ENCODE measurements at places on chromosomes 12 and 14.

DNA sequence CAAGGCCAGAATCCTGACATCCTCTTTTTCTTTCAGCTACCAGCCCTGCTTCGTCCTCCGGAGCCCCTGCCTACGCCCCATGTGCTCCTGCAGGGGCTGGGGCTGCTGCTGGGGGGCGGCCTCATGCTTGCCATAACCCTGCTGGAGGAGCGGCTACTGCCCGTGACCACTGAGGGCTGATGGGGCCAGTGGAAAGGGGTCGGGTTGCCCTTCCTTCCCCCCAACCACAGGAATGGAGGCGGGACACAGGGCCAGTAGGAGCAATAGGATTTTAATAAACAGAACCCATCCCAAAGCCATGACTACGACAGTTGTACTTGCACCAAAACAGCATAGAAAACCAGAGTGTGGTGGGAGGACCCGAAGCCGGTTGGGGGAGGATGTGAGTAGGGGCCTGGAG lies 7.7 kb downstream of the SLC39A5 start:
- DNase-seq: no peak

DNA sequence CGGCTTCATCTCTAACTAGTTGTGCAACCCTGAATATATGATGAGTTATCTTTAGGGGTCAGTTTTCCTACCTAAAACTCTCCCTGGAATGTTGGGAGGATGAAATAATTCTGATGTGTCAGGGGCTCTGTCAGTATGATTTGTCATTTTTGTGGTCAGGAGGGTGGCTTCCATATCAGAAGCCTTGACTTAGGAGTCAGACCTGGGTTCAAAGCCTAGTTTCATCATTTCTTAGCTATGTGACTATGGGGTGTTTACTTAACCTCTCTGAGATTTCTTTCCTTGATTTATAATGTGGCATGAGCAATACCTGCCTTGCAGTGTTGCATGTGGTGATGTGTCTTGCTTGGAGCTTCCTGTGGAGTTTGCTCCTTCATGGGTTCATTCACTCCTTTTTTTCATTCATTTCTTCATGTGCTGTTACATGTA lies 146.8 kb downstream of the CHST11 start:
- DNase-seq: no peak

DNA sequence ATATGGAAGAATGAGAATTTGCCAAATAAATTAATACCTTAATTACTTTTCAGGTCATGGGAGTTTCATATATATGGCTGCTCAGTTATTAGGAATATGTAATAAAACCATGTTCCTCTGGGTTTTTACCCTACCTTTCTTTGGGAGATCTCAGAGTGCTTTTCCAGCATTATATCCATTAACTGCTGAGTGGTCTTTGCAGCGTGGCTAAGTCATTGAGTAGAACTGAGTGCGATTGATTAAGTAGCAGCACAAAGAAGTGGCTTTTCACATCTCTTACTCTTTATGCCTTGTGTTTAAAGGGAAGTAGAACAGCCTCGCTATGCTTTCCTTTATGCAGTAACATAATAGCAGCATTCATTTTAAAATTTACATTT lies 340.1 kb downstream of the SNAPC1 start:
- DNase-seq: no peak

GRCh38 chr14:91830777-91831176 lies 36.6 kb downstream of the TC2N start:
- DNase-seq: peak; percentile 69

- no peak for DNase-seq
Observed at GRCh38 chr12:116818341-116818856, 62.8 kb downstream of the HRK start.

DNA sequence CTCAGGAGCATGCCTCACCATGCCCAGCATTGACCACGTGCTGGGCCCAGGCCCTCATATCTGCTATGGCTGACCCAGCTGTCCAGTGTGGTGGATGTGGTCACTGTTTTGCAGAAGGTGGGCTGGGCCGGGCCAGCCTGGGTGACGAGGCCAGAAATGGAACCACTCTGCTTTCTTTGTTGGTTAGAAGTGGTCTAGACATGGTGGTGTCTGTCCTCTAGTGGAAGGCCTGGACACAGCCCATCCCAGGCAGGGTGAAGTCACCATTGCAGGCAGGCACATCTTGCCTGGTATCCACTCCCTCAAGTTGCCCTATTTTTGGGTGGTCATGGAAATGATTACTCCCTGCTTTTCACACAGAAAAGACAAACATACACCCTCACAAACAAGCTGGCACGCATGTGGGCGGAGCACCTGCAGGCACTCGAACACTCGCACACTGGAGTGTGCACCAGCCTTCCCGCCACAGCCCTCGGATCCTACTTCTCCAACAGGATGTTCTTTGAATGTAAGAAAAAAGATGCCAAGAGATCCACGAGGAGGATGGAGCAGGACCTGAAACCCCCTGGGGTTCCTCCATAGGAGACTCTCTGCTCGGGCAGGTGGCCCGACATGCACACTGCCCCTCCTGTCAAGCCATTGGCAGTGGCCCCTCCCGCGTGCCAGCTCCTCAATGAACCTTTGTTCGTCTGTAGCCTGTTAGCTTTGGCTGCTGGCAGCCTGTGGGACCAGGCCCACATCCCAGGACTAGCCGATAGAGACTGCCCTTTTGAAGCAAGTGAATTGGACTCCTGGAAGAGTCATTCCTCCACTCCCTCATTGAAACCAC lies 38.4 kb downstream of the MLXIP start:
- no peak for DNase-seq

- DNase-seq: peak; percentile 64
Observed at GRCh38 chr12:6430124-6430989, 14.4 kb upstream of the CD27 start.

GRCh38 chr14:31543969-31544799 lies 17.0 kb upstream of the NUBPL start:
- no peak for DNase-seq

DNA sequence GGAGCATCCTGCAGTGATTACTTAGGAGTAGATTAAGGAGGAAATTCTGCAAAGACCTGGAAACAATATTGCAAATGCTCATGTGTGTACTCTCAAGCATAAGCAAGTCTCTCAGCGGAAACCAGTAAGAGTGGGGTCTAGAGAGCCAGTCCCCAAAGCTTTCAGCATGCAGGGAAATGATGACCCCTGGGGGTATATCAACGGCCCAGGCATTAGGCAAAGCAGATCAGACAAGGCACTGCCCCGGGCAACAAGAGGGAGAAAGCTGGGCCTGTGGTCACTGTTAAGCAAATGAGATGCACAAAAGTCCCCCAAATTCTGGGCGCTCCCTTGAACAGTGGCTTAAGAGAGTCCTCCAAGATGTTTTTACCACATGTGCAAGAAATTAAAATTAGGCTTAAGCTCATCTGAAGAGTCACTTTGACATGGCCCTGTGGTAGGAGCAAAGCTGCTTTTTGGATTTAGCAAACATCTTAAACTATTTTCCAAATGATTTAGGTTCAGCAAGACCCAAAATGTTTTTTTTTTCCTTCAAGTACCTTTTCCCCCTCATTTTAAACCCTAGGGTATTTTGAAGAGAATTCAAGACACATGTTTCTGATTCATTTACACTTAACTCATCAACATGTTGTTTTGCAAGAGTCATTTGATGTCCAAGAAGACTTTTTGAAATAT lies 457.1 kb upstream of the TBX3 start:
- no peak for DNase-seq

DNA sequence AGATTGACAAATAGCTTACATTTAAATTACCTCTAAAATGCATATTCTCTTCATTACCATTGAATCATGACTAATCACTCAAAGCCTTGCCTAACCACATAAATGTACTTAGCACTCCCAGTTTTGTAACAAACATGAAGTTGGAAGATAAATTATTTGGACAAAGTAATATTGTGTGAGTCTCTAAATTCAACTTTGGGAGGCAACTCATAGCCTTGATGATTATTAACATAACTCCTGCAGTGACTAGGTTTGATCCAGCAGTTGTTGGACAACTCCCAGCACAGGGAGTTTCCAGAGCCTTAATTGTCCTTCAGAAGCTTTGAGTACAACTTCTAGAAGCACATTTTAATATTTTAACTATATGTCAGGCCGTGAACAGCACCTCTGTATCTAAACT lies 153.4 kb upstream of the PDZRN4 start:
- DNase-seq: no peak

DNA sequence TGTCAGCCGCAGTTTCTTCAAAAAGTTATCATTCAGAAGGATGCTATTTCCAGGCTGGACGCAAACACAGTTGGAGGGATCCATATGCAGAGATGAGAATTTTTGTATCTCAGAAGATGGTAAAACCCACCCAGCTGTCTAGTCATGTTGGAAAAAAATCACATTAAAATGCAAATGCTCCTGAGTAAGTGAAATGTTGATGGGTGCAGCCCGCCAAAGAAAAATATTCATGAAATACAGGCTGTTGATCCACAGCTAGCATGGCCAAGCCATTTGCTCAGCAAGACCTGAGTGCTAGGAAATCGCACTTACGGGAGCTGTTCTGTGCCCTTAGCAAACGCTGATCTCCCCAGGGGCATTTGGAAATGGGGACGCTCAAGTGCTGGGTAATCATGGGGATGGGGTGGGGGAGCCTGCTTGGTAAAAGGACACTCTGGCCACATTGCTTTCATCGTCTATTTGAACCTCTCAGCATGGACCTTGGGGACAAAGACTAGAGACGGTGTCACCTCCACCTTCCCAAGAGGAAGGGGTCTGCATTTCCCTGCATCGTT lies 25.7 kb downstream of the TUNAR start:
- no peak for DNase-seq

DNA sequence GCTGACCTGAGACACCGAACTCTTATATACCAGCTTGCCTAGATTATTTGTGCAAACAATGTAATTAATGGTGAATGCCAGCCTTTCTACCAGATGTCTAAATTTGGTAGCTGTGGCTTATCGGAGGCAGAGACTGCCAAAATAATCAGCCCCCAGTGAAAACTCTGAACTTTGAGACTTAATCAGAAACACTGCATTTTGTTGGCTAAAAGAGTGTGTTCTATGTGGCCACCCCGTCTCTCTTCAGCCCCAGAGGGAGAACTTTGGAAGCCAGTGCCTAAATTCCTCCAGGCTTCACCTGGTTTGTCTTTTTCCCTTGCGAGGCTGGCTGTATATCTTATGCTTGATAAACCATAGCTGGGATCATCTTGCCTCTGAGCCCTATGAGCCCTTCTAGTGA lies 90.1 kb downstream of the LMNTD1 start:
- DNase-seq: no peak

GRCh38 chr12:130186651-130187268 lies 24.5 kb downstream of the FZD10 start:
- no peak for DNase-seq

- DNase-seq: peak; percentile 12
Observed at GRCh38 chr14:63276492-63277342, 42.0 kb downstream of the GPHB5 start.

Data from Calu3 (cell line).